ENCODE measurements at places on chromosomes 4 and X.
A peak's percentile ranks its signal among the peaks of the same experiment; 100 is the strongest.

- no peak for DNase-seq
These were observed 45.4 kb downstream of the CEP135 start for GRCh38 chr4:55993994-55994663.

- no peak for DNase-seq
These were observed 77.1 kb upstream of the PABPC4L start for GRCh38 chr4:134278675-134279074.

- DNase-seq, result no peak
These were observed 11.9 kb downstream of the PSAPL1 start for GRCh38 chr4:7422898-7423180.

DNA sequence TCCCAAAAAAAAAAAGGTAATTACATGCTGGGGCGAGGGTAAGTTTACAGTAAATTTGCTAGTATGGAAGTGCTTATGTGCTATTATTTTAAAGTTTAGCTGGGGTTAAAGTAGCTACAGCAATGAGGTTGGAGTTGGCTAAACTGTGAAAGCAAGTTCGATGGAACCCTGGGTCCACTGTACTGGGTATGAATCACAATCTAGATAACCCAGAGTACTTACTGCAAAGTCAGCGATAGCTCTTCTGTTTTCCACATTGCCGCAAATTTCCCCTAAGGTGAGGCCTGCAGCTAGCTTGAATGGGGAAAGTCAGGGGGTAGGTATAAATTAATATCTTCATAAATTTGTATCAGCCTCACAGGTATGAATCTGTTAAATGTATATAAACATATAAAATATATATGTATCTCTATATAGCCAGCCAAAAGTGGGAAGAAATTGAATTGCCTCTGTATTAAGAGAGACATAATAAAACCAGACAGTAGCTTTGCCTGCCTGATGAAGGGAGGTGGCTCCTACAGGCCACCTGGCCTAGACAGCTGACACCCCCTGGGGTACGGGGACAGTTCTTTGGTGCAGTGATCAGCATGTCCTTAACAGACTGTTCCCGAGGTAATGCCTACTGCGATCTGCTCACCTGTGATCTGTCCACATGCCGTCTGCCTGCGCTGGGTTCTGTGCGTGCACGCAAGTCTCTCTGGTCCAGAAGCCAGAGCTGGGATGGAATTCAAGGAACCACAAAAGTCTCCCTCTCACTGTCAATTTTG is 30.6 kb downstream of the CLRN2 start:
- DNase-seq, result no peak

DNA sequence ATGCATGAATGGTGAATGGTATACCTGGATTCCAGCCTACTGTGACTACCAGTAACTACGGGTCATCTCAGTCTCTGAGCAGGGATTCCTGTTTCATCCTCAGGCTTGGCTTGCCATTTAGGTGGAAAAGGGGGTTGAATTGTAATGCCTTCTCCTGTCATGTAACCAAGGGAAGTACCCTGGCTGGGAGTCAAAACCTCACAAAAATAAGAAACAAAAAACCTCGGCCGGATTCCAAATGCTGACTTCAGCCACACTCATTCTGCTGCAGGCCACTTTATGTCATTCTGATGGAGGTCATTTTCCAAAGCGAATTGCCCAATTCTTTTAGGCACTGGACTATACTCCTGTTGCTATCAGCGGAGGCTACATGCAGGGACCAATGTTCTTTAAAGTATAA is 324.7 kb downstream of the LDB2 start:
- no peak for DNase-seq

GRCh38 chr4:159765382-159765781 is 662.5 kb downstream of the RAPGEF2 start:
- no peak for DNase-seq

- no peak for DNase-seq
These were observed 33.5 kb downstream of the SCD5 start for GRCh38 chr4:82765134-82765533.

- DNase-seq, result no peak
These were observed 676.7 kb downstream of the GALNTL6 start for GRCh38 chr4:172489861-172490260.

DNA sequence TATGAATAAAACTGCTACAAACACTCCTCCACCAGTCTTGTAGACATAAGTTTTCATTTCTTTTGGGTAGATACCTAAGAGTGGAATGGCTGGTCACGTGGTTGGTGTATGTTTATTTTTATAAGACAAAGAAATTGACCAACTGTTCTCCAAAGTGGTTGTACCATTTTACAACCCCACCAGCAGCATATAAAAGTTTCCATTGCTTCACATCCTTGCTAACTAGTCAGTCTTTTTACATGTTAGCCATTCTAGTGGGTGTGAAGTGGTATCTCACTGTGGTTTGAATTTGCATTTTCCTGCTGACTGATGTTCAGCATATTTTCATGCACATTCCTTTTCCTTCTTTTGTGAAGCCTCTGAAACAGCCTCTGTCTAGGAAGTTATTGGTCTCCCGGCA is 76.2 kb upstream of the ADGRG2 start:
- no peak for DNase-seq

GRCh38 chrX:53544936-53545335 is 110.8 kb upstream of the HSD17B10 start:
- DNase-seq, result no peak

DNA sequence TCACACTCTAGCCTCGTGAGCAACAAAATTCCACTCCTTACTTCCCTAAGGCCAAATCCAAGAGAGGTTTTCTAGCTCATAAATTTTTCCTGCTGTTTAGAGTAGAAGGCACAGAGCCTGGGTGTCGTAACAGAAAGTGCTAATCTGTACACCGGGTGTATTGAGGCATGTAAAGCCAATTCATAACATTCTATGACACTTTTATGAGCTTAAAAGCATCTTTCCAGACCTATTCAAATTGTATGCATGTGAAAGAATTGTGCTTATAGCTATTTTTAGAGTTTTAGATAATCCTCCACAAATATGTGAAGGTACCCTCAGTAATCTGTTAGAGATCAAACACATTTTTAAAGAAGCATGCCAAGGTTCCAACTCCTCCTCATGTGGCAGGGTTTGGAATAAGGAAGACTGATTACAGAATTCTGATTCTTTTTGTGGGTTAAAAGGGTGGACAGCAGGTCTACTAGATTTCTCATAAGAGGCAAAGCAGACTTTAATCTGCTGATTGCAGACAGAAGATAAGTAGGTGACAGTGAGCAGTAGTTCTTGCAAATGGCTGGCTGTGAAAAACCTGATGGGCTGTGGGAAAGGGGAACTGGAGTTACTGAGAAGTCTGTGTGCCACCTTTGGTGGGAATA is 25.5 kb upstream of the LRCH2 start:
- no peak for DNase-seq

DNA sequence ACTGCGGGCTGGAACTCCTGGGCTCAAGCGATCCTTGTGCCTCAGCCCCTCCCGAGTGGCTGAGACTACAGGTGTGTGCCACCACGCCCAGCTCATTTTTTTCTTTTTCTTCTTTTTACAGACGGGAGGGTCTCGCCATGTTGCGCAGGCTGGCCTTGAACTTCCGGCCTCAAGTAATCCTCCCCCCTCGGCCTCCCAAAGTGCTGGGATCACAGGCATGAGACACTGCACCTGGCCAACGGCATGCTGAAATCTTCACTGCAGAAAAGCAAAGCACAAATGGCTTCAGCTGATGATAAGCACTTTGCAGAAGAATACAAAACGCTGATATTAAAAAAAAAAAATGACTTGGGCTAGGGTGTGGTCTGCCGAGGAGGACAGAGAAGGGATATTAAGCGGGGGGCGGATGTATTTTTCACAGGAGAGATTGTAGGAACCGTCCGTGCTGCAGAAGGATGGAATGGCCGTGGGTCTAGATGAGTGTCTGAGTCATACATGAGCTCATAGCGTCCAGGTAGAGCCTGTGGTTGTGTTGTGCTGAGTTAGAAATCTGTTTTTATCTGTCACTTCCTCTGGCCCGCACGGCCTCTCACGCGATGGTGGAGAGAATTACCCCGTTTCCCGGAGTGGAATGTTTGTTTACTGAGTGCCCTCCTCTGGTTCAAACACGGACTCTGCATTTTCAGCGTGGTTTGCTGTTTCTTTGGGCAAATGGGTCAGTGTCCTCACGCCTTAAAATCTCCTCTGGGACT is 8.5 kb upstream of the AKAP17A start:
- no peak for DNase-seq

DNA sequence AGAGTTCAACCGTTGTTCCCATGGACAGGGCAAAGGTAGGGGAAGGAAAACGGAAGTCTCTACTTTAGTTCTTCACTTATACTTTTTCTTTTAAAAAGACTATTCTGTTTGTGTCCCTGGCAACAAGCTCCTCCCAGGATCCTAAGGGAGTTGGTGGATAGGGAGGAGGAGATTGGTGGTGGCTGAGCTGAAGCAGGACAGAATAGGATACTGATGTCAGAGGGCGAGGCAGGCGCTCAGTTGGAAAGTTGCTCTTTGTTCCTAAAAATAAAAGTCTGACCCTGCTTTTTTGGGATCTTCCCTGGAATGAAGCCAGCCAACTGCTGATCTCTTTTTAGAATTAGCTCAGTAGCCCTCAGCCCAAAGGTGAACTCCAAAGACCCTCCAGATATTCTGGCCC is 104.7 kb downstream of the MGST2 start:
- no peak for DNase-seq

DNA sequence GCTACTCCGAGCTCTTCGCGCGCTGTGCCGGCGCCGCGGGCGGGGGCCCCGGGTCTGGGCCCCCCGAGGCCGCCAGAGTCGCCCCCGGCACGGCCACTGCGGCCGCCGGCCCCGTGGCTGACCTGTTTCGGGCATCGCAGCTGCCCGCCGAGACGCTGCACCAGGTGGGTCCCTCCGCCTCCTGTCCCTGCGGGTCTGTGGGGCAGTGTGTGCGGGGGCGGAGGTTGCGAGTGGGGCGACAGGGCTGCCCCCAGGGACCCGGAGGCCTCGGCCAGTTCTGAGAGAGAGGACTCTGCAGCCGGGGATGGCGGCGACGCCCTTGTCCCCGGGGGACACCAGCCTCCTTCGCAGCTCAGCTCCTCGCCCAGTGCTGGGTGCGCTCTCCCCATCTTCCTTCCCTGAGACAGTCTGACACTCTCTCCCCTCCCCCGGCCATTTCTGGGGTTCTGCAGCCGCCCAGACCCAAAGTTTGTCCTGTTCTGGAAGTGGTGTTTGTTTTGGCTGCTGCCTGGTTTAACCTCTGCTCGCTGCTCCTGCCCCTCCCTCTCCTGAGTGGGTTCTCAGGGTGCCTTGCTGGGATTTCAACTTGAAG is 609 bp downstream of the REPS2 start:
- DNase-seq, result no peak

GRCh38 chr4:107669068-107669467 is 51.0 kb downstream of the PAPSS1 start:
- DNase-seq, result no peak

GRCh38 chrX:36160081-36160480 is 240.5 kb downstream of the CFAP47 start:
- no peak for DNase-seq

DNA sequence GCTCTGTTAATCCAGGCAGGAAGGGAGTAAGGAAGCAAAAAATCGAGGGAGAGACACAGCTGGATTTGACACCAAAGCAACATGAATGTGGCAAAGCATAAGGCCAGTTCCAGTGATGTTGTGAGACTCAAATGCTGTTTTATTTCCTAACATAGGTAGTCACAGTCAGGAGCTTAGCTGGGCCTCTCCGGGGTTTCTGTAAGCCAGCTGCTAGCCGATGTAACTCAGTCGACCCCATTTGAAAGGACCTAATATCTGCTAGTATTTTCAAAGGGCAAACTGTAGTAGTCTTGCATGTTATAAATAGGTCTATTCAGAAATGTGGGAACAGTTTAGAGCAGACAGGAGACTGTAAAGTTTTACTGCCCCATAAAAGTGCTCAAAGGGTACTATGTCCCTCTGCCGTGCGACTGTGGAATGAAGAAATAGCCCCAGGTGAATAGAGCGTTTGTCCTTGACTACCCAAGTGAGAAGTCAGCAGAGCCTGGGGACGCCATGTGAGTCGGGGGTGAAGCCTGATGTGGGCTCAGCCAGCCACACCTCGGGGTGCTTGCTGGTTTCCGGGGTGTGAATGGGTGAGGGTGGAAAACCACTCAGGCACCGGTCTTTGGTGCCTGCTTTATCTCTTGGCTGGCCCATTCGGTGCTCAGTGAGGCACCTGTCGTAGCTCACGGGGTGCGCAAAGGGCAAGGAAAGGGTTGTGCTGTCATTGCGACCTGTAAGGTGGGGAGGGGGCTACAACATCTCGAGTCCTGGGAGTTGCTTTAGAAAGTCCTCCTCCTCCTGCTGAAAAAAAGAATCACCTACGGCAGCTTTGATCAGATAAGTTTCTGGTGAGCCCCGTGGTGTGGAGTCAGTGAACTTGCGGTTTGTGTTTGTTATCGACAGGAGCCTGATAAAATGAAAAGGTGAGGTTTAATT is 745 bp downstream of the TRIM2 start:
- DNase-seq, result no peak

- no peak for DNase-seq
These were observed at the start of gene TMEM150C for GRCh38 chr4:82561786-82562563. Gene TMEM150C (minus strand): TSS chr4:82561988. CDS start chr4:82504657, 57,331 bp downstream.

DNA sequence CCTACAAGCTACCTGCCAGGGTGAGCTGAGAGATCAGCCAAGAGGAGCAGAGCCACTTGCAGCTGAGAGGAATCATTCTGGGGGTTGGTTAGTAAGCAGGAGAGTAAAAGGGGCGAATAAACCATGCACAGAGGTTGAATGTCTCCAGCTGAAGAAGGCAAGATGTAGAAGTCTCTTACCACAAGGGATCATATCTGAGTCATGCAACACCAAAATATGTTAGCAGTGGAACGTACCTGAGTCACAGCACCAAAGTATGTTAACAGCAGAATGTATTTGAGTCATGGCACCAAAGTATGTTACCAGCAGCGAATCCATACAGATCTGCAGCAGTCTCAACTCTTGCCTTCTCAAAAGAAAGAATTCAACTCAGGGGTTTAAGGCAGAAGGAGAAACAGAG is 29.9 kb downstream of the C4orf51 start:
- DNase-seq, result no peak

DNA sequence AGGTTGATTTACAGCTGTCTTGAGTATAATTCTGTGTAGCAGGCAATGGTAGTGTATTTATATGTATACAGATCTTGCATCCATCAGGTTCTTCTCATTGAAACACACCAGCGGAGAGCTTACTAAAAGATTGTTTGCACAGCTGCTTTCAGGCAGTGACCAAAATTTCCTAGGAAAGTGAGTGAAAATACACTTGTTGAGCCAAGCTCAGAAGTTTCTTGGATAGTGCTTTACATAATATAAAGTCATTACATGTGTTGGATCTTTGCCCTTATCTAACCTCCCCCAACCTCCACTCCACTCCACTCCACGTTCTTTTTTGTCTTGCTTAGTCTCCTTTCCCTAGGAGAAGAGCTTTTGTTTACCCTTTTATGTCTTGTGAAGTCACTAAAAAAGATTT is 34.1 kb downstream of the CNKSR2 start:
- DNase-seq, result no peak

DNA sequence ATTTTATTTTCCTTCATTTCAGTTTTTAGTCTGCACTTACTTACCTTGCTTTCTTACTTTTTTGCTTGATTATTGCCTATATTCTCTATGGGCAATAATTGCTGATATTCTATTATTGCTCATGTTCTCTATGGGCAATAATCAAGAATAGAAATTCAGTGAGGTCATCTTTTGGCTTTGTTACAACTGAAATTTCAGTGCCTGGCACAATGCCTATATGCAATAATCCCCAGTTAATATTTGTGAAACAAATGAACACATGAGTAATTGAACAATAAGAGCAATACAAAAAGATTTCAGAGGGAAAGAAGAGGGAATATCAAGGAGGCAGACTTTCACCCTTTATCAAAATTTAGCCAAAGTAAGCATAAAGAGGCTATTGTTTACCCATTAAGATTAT is 48.6 kb upstream of the ARSJ start:
- no peak for DNase-seq

- DNase-seq, result peak; percentile 91
These were observed 42.0 kb downstream of the PSAPL1 start for GRCh38 chr4:7392438-7393421.

- no peak for DNase-seq
These were observed 547.2 kb upstream of the DIPK2B start for GRCh38 chrX:45747905-45748304.
